ENCODE measurements at places on chromosomes 1 and 21.

DNA sequence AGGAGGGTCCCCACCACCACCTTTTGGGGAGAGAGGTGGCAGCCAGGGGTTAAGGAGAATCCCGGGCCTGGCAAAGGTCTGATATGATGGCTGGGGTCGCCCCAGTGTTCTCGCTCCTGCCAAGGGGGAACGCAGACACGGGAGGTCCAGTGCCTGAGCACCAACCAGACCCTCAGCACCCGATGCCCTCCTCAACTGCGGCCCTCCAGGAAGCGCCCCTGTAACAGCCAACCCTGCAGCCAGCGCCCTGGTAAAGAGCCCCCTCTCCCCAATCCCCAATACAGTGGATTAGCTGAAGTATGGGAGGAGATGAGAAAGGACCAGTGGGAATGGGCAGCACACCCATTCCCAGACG lies 10.4 kb downstream of the ADAMTSL4 start:
- no peak for DNase-seq

- no peak for DNase-seq
Observed at GRCh38 chr1:25074351-25075227, 144.5 kb upstream of the RUNX3 start.

GRCh38 chr1:64893921-64894320 lies 72.4 kb downstream of the JAK1 start:
- DNase-seq = no peak

- no peak for DNase-seq
Observed at GRCh38 chr21:35974775-35975174, 85.6 kb downstream of the SETD4 start.

GRCh38 chr1:226978432-226979114 lies 38.5 kb downstream of the COQ8A start:
- DNase-seq = no peak

DNA sequence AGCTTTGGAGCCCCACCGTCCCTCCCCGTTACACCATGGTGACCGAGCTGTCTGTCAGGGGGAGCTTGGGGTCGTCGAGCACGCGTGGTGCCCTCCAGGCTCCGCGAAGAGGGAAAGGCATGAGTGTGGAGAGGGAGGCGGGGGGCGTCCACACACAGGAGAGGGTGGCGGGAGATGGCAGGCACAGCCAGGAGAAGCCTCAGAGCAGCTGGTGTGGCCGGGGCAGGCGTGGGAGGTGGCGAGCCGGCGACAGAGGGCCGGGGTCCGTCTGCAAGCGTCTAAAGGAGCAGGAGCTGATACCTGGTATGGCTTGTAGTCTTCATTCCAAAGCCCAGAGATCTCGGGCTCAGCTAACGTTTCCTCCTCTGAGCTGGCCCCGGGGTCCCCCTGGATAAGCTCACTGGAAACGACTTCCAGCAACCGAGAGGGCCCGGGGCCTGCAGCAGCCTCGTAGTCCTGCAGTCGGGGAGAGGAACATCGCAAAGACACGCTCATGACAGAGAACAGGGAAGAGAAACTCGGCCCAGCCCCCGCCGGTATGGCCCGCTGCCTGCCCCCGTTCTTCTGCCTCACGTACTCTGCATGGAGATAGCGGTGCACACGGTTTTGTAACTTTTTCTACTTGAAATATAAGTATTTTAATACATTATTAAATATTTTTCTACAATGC lies 37.4 kb downstream of the CFAP74 start:
- DNase-seq = no peak

- DNase-seq = no peak
Observed at GRCh38 chr1:231763456-231763855, 136.9 kb downstream of the DISC1 start.

- peak; percentile 39 for DNase-seq
Observed at GRCh38 chr1:181062836-181063428, 25.6 kb upstream of the IER5 start.

GRCh38 chr1:212858461-212859265 lies 588 bp downstream of the FLVCR1 start:
- peak; percentile 6 for DNase-seq

DNA sequence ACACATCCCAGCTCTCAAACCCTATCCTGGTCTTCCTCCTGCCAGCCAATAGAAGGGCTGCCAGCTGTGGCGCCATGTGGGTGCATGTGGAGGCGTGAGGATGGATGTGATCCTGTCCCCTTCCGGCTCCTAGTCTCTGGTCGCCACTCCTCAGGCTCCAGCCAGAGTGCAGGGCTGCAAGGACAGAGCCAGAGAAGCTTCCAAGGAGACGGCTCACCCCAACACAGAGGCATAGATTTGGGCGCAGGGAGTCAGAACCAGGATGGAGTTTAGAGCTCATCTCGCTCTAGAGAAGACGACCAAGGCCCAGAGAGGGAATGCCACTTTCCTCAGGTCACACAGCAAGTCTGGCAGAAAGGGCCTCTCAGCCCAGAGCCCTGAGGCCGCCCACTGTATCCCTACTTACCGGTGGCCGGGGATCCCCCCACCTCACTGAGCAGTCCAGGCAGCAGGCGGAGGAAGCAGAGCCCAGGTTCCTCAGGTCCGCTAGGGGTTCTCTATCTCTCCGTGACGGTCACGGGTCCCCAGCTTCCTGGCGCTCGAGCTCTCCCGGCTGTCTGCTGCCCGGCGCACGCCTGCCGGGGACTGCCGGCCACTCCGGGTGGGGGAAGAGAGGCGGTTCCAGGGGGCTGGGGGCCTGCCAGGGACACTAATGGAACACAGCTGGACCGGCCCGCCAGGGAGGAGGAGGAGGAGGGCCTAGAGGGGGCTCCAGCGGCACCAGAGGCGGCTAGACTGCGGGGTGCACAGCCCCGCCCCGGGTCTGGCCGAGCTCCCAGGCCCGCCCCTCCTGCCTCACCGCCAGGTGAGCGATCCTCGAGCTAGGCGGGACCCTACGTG lies at the start of gene COL16A1:
Gene COL16A1 (minus strand): TSS at position 587 of the 840 bp plus-strand sequence. CDS start 1,824 bp downstream, outside the sequence.
- DNase-seq = no peak

- no peak for DNase-seq
Observed at GRCh38 chr1:43875331-43875730, 58.3 kb upstream of the ARTN start.

All from activated gamma-delta T cell treated with Interleukin-2 at 50 U/mL for 16 hours (primary cell).